Activated CD8-positive, alpha-beta memory T cell treated with anti-CD3 and anti-CD28 coated beads for 36 hours (primary cell): ENCODE measurements at places on chromosomes 3 and 15. TPM values are rescaled to one million over a fixed set of nuclear protein-coding genes. Genes with fewer than 3 reads are reported as not detected.

The TNFAIP8L3 gene
- 1.6 TPM for total RNA-seq

The NUP210 gene
- total RNA-seq: 159 TPM

The REC114 gene
- total RNA-seq: not detected

The MASP1 gene
- total RNA-seq: not detected

The XYLB gene
- 5.9 TPM for total RNA-seq
